ENCODE measurements at places on chromosomes 5 and 9.

- DNase-seq: no peak
Measured at GRCh38 chr5:16693879-16694278, 77.1 kb upstream of the RETREG1 start.

GRCh38 chr5:89850513-89850865 is 559.1 kb downstream of the CETN3 start:
- DNase-seq: no peak

GRCh38 chr9:76887951-76888350 is 18.0 kb downstream of the PRUNE2 start:
- DNase-seq: no peak

GRCh38 chr9:114471157-114471556 is 34.1 kb downstream of the WHRN start:
- no peak for DNase-seq

- no peak for DNase-seq
Measured at GRCh38 chr5:145856285-145856818, 16.5 kb downstream of the GRXCR2 start.

GRCh38 chr5:132238901-132239500 is 11.3 kb upstream of the P4HA2 start:
- DNase-seq: no peak

DNA sequence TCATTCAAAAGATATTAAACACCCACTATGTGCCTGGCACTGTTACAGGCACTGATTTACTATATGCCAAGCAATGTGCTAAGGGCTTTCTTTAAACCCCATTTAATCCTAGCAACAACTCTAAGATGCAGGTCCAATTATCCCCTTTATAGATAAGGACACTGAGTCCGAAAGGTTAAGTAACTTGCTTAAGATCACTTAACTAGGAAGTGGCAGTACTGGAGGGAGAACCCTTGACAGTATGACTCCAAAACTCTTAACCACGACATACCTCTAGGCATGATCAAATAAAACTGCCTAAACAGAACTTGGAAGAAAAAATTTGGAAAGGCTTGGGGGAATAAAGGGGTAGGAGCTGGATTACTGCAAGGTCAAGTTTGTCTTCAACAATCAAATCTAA is 1.7 kb downstream of the RAB14 start:
- DNase-seq: no peak

DNA sequence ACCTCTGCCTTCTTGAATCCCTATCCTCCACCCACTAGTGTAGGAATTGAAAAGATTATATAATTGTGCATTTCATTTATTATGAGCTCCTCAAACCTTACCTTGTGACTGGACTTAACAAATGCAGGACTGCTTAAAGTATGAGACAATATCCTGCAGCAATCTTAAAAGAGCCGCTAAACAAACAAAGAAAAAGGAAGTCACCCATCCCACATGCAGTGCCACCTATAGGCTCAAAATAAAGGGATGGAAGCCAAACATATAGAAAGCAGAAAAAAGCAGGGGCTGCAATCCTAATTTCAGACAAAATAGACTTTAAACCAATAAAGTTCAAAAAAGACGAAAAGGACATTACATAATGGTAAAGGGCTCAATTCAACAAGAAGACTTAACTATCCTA is 8.7 kb downstream of the PCAT7 start:
- no peak for DNase-seq

DNA sequence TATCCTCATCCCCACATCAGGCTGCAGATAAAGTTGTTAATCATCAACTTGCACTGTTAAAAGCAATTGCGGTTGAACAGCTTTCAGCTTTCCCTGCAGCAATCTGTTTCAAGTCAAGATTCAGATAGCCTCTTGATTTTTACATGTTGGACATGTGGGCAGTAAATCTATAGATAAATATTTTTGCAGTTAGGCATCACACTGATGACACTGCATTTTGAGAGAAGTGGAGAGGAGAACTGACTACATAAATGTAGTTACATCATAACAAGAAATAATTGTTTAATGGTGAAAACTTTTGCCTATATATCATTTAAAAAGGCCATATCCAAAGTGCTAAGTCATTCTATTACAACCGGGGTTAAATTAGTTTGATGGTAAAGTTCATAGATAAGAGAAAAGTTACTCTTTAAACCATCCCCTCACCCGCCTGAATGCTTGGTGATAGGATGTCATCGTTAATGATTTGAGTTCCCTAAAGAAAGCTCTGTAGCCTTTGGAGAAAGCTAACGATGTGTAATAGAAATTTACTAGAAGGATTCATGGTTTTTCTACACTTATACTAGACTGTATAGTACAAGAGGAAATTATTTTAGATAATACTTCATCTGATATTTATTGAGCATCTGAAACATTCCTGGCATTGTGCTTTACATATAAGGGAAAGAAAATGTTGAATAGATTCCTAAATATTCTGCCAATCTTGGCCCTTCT is 30.8 kb upstream of the ALDH1A1 start:
- no peak for DNase-seq

GRCh38 chr5:95892784-95893354 is 68.8 kb downstream of the ELL2 start:
- no peak for DNase-seq

DNA sequence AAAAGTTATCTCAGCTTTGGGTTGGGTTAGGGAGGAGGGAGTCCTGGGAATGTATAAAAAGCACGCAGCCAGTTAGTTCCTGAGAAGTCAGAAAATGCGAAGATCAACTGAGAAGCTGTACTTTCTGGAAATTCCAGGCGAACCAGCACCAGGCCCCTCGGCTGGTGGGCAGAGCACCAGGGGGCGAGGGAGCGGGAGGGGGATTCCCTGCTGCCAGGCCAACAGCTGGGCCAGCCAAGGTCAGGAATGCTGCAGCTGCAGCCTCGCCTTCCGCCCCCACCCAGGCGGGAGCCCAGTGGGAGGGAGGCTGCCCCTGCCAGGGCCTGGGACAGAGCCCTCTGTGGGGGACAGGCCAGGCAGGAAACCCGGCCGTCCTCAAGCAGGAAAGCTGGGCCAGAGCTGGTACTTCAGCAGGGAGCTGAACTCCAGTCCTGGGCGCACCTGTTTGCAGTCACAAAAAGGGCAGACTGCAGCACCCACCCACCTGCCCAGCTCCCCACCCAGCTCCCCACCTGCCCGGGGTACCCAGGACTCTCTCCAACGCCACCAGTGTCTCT is 35.5 kb downstream of the VAV2 start:
- DNase-seq: no peak

DNA sequence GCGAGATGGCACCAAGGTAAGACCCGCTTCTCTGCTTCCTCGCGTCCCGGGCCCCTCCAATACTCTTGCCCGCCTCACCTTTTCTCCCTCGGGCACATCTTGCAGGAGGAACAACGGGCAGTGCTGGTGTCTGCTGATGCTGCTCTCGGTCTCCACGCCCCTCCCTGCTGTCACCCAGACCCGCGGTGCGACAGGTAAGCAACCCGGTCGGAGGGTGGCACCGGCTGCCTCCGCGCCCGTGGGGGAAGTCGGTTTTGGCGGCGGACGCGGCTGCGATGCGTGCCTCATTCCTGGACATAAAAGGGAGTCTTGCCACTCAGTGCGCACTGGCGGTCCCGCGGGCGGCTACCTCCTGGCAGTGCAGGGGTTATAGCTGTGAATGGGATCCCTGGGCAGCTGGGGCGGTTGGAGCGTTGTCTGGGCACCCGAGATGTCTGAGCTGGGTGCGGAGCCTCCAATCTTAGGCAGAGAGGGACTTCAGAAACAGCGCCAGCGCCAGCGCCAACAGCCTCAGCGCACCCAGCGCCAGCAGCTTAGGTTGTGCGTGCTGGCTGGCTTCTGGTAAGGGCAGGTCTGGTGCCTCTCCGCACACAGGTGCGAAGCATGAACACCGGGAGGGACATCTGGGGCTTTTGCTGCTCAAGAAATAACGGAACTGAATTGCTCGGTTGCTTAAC is 488 bp downstream of the COL15A1 start:
- DNase-seq: no peak

GRCh38 chr9:6351737-6352136 is 23.6 kb downstream of the TPD52L3 start:
- no peak for DNase-seq

GRCh38 chr9:133135146-133135745 is 14.2 kb upstream of the RALGDS start:
- no peak for DNase-seq

GRCh38 chr5:174411479-174411819 is 312.9 kb upstream of the MSX2 start:
- no peak for DNase-seq

GRCh38 chr9:68705531-68706362 is 707 bp downstream of the PIP5K1B start:
- no peak for DNase-seq

DNA sequence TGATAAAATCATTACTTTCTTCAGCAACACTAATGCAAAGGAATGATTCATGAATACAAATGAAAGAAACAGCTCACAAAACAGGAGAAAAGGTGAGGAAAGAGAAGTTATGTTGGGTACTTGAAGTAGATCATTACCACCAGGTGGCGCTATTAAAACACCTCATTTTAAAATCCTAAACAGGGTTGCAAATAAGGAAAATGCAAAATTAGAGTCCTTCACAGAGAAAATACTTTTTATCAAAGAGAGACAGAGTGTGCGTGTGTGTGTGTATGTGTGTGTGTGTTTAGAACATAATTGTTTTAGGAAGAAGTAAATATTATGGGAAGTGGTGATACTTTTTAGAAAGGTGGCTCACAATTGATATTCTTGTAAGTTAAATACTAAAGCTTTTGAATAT is 49.5 kb upstream of the CD180 start:
- peak; percentile 4 for DNase-seq

DNA sequence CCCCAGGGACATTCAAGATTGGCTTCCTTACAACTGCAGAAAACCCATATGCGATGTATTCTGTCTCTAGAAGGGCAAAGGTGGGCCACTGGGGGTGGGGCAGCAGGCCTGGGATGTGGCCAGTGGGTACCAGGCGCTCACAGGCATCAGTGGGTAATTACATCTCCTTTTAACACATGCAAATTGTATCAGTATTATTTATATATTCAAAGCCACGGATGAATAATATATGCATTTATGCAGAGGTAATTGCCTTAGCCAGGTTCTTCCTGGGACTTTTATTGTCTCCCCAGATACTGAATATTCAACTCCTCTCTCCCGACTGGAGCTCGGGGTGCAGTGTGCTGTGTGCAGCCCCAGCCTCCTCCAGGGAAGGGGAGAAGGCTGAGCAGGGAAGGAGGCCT is 109.4 kb upstream of the MVB12B start:
- no peak for DNase-seq

DNA sequence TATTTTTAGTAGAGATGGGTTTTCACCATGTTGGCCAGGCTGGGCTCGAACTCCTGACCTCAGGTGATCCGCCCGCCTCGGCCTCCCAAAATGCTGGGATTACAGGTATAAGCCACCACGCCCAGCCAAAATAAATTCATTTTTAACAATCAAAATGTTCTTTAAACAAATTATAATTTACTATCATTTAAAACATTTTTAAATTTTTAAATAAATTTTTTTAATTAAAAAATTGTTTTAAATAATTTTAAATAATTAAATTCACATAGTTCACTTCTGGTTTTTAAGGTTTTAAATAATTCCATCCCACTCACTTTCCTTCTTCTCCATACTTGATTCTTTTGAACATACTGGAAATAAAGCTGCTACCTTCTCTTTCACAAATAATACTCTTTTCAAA is 15.0 kb upstream of the TTC33 start:
- DNase-seq: no peak

DNA sequence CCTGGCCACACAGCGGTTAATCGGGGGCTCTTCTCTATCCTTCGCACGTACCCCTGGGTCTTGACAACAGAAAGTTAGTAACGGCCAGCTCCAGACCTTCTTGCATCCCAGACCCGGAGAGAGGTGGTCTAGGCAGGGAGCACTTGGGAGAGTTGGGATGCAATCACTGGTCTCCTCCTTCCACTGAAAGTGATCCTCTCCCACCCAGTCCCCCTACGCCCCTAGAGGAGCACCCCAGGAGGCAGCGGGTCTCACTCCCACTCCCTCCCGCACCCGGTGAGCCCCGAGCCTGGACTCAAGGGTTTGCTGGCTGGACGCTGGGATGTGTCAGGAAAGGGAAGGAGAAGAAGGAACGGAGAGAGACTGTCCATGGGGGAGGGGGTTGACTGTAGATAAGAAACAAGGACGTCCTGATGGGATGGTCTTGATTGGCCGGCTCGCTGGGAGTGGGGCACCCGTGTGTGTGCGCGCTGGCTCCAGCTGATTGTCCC is 2.0 kb downstream of the RORB start:
- DNase-seq: no peak

DNA sequence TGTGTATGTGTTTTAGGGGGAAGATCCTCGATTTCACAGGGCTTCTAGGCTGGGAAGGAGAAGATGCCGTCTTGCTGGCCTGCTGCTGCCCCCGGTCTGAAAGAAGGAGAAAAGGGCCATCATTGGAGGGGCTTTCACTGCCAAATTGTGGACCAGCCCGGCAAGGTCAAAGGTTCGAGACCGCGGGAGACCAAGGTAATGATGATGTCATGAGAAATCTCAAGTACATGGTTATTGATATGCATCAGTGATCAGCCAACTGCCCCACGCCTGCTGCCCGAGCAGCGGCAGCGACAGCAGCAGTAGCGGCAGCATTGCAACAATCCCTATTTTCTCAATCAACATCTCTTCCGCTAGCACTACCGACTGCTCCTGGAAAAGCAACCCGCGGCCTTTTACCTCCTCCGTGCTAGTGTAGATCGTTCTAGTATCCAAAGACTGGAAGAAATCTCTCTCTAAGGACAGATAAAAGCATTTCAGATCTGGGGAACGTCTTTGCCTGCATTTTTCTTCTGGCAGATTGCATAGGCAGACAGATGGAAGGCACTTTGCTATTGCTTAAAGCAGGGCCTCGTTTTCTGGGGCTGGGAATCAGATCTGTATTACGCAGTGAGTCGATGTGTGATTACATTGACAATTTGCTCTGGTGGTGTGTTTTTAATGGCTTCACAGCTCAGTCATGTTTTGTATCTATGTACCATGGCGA is 215.3 kb downstream of the MEF2C start:
- DNase-seq: no peak

DNA sequence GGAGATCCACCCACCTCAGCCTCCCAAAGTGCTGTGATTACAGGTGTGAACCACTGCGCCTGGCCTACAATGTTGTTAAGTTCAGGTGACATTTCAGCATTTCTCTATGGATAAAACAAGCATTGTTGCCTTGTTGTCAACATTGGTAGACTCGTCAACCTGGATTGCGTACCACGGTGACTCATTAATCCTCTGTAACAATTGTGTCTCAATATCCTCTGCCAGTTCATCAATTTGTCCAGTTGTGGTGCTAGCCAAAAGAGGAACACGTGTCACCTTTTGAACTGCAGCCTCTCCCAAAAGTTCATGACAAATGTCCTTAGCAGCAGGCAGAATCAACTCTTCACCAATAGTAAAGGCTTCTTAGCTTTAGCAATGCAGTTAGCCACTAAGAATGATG is 46.3 kb upstream of the LARP1 start:
- DNase-seq: no peak

- peak; percentile 1 for DNase-seq
Measured at GRCh38 chr9:70257991-70258691, 637 bp upstream of the SMC5 start.

GRCh38 chr5:66382152-66382551 is 214.0 kb upstream of the MAST4 start:
- DNase-seq: no peak

GRCh38 chr5:173196133-173196952 is 38.7 kb downstream of the NKX2-5 start:
- no peak for DNase-seq

GRCh38 chr9:79813258-79813638 is 241.5 kb downstream of the TLE4 start:
- DNase-seq: no peak

- no peak for DNase-seq
Measured at GRCh38 chr5:169351721-169352120, 50.8 kb upstream of the SLIT3 start.

GRCh38 chr5:167916261-167916691 is 375.2 kb upstream of the WWC1 start:
- DNase-seq: no peak
